ENCODE measurements at places on chromosomes 5 and 9.
A peak's percentile ranks its signal among the peaks of the same experiment; 100 is the strongest.

- DNase-seq, result no peak
These were observed 304.8 kb upstream of the TLE4 start for GRCh38 chr9:79266986-79267385.

GRCh38 chr5:154971501-154971900 is 30.6 kb downstream of the MRPL22 start:
- no peak for DNase-seq

DNA sequence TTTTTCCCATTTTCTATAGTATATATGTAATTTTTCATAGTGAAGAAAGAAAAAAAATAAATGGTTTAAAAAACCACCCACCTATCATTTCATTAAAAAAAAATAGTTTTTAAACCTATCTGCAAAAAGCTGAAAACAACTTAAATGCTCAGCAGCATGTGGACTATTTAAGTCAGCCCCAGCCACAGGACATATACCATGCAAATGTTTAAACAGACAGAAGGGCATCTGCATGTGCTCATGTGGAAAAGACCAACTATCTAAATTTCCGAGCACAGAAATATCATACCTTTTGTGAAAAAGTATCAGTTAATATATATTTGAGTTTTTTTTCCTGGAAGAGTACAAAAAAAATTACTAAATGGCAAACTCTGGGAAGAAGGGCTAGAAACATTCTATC is 143.4 kb downstream of the EPB41L4A start:
- DNase-seq, result no peak

DNA sequence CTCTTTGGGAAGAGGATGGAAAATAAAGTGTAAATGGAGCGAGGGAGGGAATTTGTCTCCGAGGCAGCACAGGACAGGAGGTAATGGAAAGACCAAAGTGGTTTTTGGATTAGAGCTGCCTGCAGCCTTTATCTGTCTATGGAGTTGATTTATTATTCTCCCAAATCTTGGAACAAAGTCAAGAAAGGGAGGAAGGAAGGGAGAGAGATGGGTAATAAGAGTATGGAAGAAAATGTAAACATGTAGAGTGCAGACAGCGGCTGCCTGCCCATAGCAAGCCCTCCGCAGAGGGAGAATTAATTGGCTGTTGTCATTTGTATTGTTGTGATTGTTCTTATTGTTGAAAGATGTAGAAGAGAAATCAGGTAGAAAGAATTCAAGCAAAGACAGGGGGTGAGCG is 15.7 kb downstream of the KCNIP1 start:
- DNase-seq, result no peak

DNA sequence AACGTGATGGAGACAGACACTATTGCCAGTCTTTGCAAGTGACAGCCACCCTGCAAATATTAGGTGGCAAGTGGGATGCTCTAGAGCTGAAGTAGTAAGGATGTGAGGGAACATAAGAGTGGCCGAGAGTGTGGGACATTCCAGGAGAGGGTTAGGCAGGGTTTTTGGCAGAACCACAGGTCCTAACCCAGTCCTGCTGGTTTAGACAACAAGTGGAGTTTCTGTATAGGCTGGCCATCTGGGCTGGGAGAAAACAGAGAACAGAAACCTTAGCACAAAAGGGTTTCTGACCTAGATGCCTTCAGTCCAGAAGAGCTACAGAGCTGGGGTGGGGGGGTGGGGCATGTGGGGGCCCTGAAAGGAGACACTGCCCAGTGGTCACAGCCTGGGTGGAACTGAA is 107.4 kb downstream of the TMEM174 start:
- DNase-seq, result no peak

DNA sequence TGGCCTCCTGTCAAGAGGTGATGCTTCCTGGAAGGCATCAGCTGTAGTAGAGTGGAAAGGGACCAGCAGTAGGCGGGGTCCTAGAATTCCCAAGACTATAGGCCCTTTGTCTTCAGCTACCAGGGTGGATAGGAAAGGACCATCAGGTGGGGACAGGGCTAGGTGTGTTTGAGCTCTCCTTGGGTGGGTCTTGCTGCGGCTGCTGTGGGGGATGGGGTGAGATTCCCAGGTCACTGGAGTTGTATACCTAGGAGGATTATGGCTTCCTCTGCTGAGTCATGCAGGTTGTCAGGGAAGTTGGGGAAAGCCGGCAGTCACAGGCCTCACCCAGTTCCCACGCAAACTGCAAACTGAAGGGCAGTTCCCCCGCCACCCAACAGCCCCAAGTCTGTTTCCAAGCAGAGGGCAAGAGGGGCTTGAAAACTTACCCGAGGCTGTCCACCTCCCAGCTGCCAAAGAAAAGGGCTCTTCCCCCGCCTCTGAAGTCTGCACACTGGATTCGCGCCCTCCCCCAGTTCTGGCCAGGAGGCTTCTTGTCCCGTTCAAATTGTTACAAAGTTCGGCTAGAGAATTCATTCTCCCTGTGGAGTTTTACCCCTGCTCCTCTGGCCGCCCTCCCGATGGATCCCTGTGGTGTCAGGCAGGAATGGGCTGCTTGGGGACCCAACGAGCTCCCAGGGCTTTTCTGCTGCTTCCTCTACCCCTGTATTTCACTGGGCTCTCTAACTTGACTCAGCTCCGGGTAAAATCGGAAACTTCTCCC is 23.0 kb upstream of the ECM2 start:
- no peak for DNase-seq

DNA sequence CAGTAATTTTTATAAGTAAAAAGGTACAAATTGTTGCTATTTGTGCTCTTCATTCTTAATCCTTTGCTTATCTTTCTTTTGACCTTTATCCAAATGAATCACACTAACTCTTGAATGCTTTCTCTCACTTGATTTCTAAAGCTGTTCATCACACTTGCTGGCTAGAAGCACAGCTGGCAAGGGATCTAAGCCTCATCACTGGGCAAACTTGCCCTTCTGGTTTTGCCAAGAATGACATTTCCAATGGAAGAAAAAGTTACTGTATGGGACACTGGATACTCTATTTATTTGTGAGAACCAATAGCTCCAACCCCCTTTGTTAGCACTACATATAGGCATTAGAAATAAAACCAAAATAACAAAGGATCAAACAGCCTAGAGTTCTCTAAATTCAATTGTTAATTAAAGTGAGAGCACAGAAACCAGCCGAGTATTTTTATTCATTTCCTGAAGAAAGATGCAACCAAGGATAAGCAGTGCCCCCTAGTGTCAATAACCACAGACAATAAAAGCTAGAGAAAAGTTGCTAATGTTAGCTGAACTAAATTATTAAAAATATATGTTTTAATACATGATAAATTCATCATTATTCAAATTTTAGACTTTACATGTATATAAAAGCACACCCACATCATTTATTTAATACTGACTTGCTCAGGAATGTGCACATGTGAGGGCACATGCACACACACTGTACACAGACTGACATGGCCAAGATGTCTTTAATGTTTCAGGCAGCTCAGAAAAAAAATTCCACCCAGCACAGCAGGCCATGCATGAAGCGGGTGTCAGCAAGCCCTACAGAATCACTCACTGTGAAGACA is 59.8 kb upstream of the POU5F2 start:
- peak; percentile 52 for DNase-seq

GRCh38 chr5:33102551-33102950 is 338.2 kb upstream of the TARS1 start:
- DNase-seq, result no peak

GRCh38 chr5:139692679-139693308 is 44.6 kb downstream of the CXXC5 start:
- no peak for DNase-seq

GRCh38 chr5:150286820-150287219 is 2.8 kb downstream of the CAMK2A start:
- DNase-seq, result no peak

DNA sequence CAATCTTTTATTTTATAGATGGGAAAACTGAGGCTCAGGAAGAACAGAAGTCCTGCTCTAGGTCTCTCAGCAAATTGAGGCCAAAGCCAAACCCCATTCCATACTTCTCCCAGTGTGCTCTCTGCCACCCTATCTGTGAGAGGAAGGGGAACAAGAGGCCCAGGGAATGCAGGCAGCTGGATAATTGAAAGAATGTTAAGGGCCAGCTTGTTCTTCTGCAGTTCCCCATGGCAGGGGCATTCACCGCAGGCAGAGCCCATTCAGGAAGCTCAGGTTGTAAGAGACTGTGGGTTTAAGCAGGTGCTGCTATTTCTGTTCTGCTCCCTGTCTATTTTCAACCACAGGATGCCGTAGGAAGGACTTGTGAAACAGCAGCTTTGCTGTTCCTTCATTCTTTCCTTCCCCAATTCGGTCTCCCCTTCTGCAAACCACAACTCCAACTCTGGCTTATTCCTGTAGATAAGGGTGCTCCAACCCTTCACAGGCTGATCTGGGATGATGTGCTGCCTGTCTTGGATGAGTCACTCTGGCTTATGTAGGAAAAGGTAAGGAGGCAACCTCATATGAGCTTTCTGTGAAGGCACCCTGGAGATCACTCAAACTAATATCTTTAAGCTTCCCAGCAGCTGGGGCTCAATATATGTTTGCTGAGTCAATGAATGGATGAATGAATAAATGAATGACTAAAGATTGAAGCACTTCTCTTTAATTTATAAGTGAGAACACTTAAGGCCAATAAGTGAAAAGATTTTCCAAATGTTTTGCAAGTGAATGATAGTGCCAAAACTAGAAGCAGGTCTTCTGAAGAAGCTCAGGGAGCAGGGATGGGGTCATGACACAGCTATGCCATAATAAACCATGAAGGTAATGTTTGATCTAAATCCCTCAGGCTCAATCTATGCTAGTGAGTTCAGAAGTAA is 377.6 kb downstream of the BRINP1 start:
- DNase-seq, result no peak

DNA sequence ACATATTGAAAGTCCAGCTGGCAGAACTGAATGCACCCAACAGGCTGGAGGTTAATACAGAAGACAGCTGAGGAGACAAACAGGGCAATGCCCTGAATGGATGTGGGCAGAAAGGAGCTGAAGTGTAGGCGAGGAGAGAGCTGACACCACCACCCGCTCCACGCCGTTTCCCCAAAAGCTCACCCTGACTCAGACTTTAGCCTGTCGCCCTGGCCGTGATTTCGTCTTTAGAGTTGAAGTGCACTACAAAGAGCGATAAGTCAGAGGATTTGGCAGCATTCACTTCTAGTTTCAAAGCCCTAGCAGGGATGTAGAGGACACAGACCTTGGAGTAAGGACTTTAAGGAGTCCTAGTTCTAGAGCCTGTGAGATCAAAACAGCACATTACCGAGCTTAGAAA is 2.2 kb upstream of the ERAP1 start:
- no peak for DNase-seq

DNA sequence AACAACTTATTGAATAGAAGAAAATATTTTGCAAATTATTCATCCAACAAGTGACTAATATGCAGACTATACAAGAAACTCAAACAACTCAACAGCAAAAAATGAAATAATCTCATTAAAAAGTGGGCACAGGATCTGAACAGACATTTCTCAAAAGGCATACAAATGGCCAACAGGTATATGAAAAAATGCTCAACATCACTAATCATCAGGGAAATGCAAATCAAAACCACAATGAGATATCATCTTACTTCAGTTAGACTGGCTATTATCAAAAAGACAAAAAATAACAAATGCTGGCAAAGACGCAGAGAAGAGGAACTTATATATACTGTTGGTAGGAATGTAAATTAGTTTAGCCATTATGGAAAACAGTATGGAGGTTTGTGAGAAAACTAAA is 1.8 kb upstream of the AMACR start:
- DNase-seq, result no peak

DNA sequence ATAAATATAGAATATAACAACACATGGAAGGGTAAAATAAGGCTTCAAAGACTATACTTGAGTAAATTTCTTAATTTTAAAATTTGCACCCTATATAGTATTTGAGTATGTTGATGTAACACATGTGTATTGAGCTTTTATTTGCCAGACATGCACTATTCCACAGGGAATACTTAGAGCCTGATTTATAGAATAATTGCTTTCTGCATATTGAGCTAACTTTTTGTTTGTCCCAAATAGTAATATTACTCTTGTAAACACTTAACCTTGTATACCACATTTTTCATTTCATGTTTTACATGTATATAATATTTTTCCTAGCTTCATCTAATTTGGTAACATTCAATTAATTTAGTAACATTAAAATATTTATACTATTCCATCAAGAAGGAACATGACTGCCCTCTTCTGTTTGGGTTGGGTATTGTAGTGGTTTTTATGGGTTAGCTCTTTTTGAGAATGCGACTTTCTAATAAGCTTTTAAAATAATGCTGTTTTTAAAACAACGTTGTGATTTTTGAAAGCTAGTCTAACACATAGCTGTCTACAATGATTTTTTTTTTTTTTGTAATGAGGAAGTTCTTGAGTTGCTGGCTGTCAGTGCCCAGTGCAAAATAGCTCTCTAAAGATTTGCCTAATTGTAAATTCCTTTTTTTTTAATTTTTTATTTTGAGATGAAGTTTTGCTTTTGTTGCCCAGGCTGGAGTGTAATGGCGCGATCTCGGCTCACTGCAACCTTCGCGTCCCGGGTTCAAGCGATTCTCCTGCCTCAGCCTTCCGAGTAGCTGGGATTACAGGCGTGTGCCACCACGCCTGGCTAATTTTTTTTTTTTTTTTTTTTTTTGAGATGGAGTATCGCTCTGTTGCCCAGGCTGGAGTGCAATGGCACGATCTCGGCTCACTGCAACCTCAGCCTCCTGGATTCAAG is 4.8 kb downstream of the SUB1 start:
- peak; percentile 80 for DNase-seq

GRCh38 chr5:61999371-61999770 is 306.6 kb upstream of the KIF2A start:
- no peak for DNase-seq

GRCh38 chr5:156618601-156619000 is 231.5 kb upstream of the PPP1R2B start:
- DNase-seq, result no peak

GRCh38 chr5:141757402-141757801 is 75.4 kb upstream of the ARAP3 start:
- DNase-seq, result no peak

DNA sequence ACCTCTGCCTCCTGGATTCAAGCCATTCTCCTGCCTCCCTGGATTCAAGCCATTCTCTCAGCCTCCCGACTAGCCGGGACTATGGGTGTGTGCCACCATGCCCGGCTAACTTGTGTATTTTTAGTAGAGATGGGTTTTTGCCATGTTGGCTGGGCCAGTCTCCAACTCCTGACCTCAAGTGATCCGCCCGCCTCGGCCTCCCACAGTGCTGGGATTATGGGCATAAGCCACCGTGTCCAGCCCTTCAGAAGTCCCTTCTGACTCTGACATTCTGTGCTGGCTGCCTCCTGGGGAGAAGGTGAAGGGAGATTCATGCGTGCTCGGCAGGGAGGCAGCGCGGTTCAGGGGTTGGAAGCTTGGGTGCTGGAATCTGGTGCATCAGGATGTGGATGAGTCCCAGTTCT is 28.8 kb downstream of the PRRX2 start:
- no peak for DNase-seq

GRCh38 chr5:15425766-15426165 is 74.2 kb upstream of the FBXL7 start:
- DNase-seq, result no peak

DNA sequence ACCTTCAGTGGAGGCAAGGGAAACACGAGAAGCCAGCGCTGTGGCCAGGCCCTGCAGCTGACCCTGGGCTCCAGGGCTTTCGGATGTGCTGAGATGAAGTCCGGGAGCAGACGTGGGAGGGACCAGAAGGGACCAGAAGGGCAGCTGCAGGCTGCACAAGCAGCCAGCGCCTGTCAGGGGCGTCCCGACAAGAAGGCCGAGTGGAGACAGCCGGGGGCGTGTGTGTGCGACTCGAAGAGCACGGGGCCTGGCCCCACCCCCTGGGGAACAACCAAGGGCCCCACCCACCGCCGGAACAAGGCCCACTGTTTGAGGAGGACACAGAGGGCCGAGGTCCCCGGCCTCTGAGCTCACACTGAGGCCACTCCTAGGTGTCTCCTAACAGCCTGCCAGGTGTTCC is 31.4 kb downstream of the SLC12A7 start:
- no peak for DNase-seq

- DNase-seq, result no peak
These were observed 49.9 kb downstream of the ISL1 start for GRCh38 chr5:51433052-51433710.
